ENCODE measurements at places on chromosomes 13 and 19.

- DNase-seq, result no peak
Measured at GRCh38 chr13:69291292-69291906, 816.2 kb upstream of the ATXN8OS start.

- peak; percentile 98 for DNase-seq
Measured at GRCh38 chr19:6218491-6219146, 61.2 kb downstream of the MLLT1 start.

- DNase-seq, result no peak
Measured at GRCh38 chr19:40612831-40613689, 11.9 kb downstream of the LTBP4 start.

- no peak for DNase-seq
Measured at GRCh38 chr19:10966809-10967208, 6.0 kb downstream of the SMARCA4 start.

DNA sequence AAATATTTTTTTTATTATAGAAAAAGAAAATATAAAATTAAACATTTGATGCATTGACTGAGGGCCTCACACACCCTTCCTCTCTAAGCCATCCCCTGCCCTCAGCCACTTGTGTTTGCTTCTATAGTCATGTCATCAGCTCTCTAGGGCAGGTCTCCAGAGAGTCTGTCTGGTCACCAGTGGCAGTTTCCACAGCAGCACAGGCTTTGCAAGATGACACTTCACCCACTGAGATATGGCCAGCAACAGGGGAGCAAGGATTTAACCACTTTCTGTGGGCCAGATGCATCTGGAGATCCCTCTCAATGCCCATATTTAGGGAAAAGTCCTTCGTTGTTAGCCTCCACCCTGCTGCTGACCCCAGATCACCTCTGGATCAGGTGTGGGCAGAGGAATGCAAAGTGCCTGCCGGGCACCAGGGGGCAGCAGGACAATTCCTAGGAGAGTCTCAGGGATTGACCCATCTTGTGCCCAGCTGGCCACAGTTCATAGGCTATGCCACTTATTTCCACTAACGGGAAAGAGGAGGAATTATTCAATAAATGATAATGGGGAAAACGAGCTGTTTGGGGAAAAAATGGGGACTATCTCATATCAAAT is 4.8 kb downstream of the ABCC4 start:
- DNase-seq, result peak; percentile 31

GRCh38 chr19:1826557-1827521 is 14.8 kb upstream of the ATP8B3 start:
- DNase-seq, result no peak

GRCh38 chr13:113116206-113116800 is 6.3 kb upstream of the F10 start:
- no peak for DNase-seq

- DNase-seq, result no peak
Measured at GRCh38 chr19:32459204-32459865, 53.8 kb downstream of the DPY19L3 start.

- DNase-seq, result no peak
Measured at GRCh38 chr13:37070956-37071355, 11.5 kb upstream of the SUPT20H start.

DNA sequence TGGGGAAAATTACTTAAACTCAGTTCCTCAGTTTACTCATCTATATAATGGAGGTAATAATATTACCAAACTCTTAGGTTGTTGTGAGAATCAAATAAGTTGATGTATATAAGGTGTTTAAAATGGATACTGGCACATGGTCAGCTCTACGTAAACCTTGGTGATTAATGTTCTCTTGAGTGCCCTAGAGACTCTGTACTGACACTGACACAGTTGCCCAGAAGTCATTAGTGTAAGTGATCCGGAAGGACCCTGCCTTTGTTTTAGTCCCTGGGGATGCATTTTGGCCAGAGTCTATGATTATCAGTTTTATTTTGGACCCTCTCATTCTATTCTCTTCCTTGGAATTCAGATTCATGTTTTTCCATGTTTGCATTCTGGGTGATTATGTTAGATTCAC is 31.9 kb downstream of the CHST8 start:
- DNase-seq, result no peak

- peak; percentile 92 for DNase-seq
Measured at GRCh38 chr19:2474232-2475017, 1.5 kb upstream of the GADD45B start.

DNA sequence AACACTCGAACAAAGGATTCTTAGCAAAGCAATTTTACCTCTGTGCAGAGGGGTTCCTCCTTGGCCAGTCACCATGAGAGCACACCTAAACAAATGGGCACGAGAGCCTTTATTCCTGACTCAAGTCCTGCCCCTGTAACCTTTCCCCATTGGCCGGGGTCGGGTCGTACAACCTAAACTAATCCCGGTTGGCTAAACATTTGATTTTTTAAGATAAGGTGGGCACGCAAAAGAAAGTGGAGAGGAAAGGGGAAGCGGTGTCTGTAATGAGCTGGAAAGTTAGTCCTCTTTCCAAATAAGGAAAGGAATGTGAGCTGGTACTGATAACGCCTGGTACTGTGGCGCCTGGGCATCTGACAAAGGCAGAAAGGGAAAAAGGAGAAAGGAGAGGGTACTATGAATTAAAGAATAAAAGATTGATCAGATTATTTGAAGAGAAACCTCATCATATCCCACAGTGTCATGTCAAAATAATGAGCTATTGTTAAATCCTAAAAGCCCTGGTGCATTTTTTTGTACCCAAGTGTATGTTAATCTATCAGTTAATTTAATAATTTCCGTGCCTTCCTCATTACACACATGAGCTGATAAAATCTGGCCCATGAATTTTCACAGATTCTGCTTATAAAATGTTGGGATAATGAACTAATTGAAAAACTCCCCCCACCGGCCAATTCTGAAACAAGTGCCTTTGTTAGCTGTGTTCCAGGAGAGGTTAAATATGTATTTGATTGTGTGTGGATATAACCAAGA is 335.7 kb downstream of the RFC3 start:
- DNase-seq, result no peak

GRCh38 chr19:44212866-44213346 is 574 bp downstream of the ZNF227 start:
- peak; percentile 6 for DNase-seq

DNA sequence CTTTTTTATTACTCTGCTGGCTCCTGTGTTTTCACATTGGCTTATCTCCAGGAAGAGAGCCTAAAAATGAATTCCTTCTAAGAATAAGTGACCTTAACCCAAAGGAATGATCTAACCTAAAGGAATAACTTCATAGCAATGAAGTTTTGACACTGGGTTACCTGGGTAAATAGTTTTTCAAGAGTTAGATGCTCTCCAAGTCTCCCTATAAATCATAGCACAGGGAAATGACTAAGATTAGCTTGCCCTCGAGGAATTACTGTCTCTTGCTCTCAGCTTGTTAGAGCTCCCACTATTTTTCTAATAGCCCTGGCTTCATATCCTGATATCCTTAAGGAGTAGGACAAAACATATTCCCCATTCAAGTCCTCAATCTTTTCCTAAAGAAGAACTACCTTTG is 66.3 kb downstream of the SPRY2 start:
- no peak for DNase-seq

GRCh38 chr13:107322228-107322627 is 754.3 kb upstream of the ARGLU1 start:
- DNase-seq, result no peak

DNA sequence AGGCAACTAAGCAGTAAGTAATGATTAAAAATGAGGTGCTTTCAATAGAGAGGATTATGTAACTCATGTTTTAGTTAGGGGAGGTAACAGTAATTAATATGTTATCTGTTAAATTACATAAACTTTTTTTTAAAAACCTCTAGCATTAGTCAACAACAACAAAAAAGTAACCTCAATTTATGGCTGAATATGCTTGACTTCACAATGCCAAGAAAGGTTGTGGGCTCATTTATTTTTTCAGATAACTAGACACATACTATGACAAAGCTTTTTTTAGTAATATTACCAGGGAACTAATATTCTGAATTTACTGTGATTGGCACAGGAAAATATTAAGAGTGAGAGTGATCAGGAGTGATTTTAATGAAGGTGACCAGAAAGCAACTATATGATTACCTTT is 54.9 kb downstream of the KCNRG start:
- no peak for DNase-seq

DNA sequence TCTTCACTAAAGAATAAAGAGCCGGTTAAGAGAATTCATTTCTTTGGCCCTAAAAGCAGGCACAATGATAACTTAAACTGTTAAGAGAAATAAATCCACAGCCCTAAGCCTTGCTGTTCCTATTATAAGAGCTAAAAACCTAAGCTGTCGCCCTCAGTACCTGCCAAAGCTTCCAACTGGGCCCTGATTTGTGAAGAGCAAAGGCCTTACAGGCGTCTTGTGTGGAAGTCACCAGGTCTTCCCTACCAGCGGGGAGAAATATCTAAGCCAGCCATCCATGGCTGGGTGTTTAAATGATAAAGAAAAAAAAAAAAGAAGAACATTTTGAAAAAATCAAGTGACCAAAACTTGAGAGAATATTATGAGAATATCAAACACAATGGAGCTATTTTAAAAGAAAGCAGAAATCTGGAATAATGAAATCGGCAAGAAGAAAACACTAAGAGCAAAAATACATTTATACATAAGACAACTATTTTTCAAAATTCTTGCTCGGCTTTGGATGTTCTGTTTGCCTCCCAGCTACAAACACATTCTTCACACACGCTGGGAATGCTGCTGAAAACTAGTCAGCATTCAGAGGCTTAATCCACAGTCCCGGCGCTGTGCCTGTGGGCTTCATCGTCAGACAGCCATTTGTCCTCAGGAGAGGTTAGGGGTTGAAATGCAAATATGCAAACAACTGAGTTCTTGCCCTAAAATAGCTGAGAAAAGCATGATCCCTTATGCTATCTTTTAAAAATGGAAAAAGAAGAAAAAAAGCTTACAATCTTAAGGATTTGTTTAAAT is 89.8 kb upstream of the LSM14A start:
- DNase-seq, result no peak

GRCh38 chr19:7455600-7456296 is 33.1 kb downstream of the PEX11G start:
- no peak for DNase-seq

DNA sequence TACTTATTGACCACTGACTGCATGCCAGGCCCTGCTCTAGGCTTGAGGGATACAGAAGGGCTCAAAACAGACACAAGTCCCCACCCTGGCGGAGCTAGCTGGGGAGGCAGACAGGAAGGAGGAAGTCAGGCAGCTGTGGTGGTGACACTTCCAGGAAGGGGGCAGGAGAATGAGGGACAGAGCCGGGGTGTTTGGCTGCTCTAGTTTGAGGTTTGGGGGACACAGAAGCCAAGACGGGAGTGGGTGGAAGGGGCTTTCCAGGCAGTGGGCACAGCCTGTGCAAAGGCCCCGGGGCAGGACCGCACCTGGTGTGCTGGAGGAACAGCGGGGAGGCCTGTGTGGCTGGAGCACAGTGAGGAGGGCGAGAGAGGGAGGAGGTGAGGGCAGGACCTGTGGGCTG is 4.0 kb downstream of the MRPL54 start:
- no peak for DNase-seq

DNA sequence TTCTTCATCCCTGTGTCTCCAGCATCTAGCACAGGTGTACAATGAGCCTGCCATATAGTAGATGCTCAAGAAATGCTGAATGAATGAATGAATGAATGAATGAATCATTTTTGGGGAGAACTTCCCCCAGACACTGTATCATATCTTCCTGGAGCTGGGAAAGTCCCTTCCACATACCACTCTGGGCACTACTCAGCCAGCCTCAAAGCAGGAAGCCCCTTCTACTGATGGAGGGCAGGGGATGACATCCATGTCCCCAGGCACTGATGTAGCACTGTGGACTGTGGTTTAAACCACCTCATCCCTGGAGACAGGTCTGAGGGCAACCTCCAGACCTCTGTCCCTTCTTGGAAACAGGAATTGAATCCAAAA is 4.8 kb downstream of the GNA15 start:
- no peak for DNase-seq

GRCh38 chr13:22201375-22201925 is 530.6 kb downstream of the FGF9 start:
- DNase-seq, result no peak

GRCh38 chr19:16605553-16605994 is 22.4 kb downstream of the MED26 start:
- DNase-seq, result no peak

GRCh38 chr19:41951686-41952172 is 7.4 kb downstream of the RABAC1 start:
- DNase-seq, result peak; percentile 95

- no peak for DNase-seq
Measured at GRCh38 chr13:24141333-24141910, 19.1 kb upstream of the SPATA13 start.

DNA sequence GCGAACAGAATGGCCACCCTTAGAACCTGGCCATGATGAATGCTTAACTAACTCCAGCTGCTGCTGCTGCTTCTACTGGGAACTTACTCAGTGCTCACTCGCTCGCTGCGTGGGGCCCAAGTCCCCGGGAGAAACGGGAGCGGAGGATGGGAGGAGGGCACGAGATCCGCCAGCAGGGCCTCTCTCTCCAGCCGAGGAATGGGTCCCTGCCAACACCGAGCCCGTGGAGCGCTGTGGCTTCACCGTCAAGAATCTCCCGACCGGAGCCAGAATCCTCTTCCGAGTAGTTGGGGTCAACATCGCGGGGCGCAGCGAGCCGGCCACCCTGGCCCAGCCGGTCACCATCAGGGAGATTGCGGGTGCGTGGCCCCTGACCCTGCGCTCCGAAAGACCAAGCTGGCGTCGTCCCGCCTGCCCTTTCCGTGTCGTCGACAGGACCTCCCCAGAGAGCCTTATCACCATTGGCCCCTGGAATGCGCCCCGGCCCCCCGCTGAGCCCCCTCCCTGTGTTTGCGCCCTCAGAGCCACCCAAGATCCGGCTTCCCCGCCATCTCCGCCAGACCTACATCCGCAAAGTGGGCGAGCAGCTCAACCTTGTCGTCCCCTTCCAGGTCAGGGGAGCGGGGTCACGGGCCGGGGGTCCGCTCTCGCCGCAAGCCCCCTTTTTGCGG is 17.8 kb upstream of the EMC10 start:
- DNase-seq, result no peak

- DNase-seq, result no peak
Measured at GRCh38 chr13:35567406-35567980, 91.0 kb upstream of the MAB21L1 start.

- DNase-seq, result no peak
Measured at GRCh38 chr19:10662384-10663251, 8.5 kb downstream of the ILF3 start.

DNA sequence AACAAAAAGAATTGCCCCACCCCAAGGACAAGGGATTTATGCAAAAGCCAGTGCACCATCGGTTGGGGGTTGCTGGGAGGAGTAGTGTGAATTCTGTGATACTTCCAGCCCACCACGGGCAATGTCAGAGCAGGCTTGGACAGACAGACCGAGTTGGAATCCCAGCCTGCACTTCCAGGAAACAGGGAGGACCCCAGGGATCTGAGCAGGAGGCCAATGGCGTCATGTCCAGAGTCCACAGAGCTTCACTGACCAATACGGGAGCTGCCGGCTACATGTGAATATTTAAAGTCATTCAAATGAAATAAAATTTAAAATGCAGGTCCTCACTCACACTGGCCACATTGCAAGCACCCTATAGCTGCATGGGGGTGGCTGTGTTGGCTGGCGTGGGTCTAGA is 10.9 kb downstream of the ZNRF4 start:
- DNase-seq, result no peak

GRCh38 chr19:8592231-8593009 is 15.2 kb upstream of the MYO1F start:
- DNase-seq, result no peak

- DNase-seq, result no peak
Measured at GRCh38 chr19:28456708-28457320, 756.1 kb downstream of the UQCRFS1 start.

GRCh38 chr13:113592571-113592970 is 8.0 kb downstream of the TFDP1 start:
- no peak for DNase-seq
